ENCODE measurements at places on chromosomes 6 and 20. TPM values are rescaled to one million over a fixed set of nuclear protein-coding genes. Genes with fewer than 3 reads are reported as not detected.

DNA sequence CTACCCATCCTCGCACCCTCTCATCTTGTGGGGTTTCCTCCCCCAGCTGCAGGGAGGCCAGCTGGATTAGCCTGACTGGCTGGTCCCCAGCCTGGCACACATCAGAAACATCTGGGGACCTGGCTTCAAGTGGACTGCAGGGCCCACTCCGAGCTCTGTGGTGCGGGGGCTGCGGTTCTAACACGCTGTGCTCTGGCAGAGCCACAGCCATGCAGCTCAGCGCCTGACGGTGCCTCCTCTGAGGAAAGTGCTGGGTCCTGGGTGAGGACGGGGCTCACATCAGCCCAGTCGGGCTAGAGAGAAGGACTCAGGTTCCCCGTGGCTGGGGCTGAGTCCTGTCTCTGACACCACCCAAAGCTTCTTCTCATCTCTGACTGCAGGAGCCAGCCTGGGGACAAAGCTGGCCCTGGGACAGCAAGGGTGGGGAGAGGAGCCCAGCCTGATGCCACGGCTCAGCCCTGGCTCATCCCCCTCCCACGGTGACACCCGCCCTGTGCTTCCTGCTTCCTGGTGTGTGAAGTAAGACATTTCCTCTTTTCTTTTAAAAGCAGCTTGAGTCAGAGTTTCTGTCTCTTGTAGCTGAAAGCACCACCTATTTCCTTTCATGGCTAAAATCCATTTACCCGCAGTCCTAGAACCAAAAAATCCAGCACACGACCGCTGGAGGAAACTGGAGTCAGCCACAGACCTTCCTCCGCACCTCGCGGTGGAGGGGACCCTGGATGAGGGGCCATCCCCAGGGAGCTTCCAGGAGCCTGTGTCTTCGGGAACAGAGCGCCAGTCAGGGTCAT, 127.4 kb upstream of the AFDN start:
- ATAC-seq: peak; percentile 18

DNA sequence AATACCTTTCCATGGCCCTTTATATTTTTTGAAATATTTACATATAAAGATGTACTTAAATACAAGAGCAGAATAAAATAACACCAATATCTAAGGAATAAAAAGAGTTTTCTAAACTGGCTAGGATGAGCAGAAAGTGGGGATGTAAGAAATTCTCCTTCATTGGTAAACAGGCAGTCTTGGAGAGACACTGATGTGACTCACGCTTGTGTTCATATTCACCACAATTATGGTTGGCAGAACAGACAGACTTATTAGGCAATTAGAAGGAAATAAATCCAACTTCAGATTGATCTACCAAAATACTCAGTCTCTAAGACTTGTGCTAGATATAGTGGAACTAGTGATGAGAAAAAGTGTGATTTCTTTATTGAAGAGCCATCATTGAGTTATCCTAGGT, 463.7 kb downstream of the CDC5L start:
- ATAC-seq: no peak

DNA sequence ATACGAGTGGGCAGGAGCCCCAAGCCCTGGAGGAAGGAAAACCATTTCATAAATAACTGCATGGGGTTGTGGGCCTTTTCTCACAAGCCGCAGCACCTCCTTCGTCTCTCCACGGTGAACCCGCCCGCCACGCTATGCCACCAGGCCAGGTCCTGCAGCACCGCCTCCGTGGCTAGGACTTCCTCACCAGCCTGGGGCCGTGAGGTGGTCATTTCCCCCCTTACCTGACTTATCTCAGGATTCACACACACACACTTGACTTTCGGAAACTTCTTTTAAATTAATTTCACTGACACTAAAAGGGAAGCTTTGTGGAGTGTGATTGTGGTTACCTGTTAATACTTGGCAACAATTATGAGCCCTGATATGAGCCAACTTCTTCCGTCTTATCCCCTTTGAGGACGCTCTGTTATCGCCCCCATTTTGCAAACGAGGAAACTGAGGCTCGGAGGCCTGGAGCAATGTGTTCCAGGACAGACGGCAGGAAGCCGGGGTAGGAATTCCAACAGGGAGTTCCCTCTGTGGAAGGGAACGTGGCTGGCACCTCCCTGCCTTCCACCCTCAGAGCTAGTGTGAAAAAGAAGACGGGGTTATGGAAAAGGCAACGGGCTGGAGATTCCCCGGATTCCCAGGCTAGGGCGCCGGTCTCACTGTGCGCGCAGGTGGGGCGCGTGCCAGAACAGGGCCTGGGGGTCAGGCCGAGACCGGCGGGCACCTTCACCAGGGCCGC, 817 bp upstream of the SLCO4A1 start:
- ATAC-seq: no peak

The ANKEF1 gene
- 4.2 TPM for total RNA-seq

The TMEM170B gene
- total RNA-seq: 24.1 TPM

All from motor neuron (in vitro differentiated cells).